ENCODE measurements at places on chromosomes 4 and X.

DNA sequence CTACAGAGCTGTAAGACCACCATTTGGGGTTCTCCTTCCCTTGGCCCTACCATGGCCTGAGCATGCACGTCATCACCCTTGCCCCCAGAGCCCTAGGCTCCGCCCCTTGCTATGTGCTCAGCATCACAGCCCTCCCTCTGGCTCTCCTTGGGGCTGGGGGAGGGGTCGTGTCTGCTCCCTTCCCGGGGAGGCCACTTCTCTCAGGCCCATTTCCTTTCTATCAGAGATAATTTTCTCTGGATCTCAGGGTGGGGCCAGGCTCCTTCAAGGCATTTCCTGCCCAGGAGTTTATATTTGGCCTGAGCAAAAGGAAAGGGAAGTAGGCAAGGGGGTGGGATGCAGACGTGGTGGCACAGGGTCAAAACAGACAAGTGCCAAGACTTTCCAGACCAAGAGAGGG, 55.9 kb downstream of the STARD8 start:
- DNase-seq = no peak

DNA sequence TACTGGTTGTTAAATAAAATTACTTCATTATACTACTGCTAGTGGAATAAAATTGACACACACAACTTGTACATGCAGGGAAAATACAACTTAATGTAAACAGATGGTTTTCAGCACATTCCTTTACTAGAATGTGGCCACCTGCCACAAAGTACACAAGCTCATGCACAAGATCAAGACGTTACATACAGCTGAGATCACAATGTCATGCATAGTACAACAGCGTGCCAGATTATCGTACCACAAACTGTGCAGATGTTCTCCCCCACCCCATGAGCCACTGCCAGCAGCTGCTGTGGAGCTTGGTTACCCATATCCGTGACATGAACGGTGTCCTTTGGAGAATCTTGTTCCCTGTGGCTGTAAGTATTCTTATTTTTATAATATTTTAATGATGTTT, 27.7 kb downstream of the FBXO8 start:
- peak; percentile 81 for DNase-seq

- no peak for DNase-seq
Observed at GRCh38 chrX:15244421-15244820, 25.5 kb downstream of the ASB9 start.

DNA sequence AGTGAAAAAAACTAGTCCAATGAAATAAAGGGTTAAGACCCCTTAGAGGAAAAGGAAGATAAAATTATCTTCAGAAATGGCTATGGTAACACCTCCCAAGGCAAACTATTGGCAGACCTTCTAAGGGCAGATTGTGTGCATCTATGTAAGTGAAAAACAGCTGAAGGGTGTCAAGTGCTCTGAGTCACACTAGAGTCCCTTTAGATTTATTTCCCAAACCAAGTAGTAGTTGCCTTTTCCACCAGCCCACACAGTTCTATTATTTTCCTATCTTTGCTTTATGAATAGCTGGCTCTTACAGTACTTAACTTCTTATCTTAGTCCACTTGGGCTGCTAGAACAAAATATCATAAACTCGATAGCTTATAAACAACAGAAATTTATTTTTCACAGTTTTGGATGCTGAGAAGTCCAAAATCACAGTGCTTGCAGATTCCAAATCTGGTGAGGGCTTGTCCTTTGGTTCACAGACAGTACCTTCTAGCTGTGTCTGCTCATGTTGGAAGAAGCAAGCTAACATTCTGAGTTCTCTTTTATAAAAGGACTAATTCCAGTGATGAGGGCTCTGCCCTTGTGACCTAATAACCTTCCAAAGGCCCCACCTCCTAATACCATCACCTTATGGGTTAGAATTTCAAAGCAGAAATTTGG, 143.6 kb downstream of the GRID2 start:
- DNase-seq = no peak

GRCh38 chr4:42397635-42398170, 415 bp downstream of the SHISA3 start:
- DNase-seq = no peak

- no peak for DNase-seq
Observed at GRCh38 chr4:67897686-67898085, 13.9 kb upstream of the TMPRSS11D start.

DNA sequence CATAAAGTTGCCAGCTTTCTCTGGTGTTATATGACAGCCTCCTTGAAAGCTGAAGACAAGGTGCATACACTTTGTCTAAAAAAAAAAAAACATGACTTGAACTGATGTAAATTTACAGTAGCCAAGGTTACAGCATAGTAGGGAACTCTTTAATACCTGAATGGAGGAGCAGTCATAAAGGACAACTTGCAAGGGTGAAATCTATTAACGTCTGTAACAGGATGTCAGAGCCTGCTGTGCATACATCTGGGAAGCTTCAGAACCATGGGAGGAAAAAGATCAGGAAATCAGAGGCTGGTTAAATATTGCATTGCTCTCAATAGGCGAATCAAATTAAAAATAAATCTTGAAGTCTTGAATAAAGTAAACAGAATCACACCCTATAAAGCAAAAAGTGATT, 484.0 kb upstream of the CTSO start:
- no peak for DNase-seq

Measured in skeletal muscle cell (primary cell).